NCI-H1694 treated with DMSO at 0.1 percent for 48 hours (cell line): ENCODE measurements at places on chromosomes 12 and 14.

GRCh38 chr12:117680312-117680711, 288.5 kb downstream of the KSR2 start:
- no peak for DNase-seq

DNA sequence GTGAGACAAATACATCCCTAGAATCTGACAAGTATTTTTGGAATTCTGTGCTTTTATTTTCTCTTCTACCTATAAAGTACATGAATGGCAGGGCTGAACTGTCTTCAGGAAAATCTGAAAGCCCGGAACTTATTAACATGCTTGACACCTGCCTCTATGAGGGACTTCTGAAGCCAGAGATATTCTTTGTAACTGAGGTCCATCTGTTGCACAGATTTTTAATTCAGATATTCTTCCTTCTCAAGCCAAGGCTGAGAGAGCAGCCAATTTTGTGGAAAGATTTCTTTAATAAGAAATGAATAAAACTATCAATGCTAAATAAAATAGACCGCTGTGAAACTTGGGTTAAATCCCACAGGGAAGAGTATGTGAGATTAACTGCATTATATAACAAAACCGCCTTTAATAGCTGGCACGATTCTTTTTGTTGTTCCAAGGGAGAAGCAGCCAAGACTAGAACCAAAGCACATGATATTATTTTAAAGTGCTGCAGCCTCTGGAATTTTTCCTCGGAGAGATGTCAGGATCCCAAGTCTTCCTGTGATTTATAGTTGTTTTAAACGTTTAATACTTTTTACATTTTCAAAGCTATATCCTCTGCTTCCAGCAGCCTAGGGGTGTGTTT, 148.9 kb downstream of the CRADD start:
- DNase-seq, result no peak

DNA sequence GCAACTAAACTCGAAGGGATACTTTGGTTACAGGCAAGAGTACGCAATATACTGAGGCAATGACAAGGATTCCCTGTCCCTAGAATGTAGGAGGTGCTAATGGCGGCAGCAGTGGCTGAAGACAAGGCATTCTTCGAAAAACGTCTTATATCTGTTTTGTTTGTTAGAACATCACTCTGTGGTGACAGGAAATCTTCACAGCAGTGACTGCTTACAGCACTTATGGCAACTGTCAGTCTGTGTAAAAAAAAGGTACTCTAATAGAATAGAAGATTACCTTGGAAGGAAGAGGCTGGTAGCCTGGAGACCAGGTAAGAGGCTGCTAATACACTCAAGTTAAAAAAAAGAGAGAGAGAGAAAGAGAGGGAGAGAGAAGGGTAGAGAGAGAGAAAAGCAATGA, 131.7 kb downstream of the ST8SIA1 start:
- DNase-seq, result no peak

- DNase-seq, result peak; percentile 10
These were observed 1014.8 kb upstream of the FBXO33 start for GRCh38 chr14:40447017-40447416.

GRCh38 chr14:21263284-21264024, 5.8 kb downstream of the HNRNPC start:
- DNase-seq, result no peak

DNA sequence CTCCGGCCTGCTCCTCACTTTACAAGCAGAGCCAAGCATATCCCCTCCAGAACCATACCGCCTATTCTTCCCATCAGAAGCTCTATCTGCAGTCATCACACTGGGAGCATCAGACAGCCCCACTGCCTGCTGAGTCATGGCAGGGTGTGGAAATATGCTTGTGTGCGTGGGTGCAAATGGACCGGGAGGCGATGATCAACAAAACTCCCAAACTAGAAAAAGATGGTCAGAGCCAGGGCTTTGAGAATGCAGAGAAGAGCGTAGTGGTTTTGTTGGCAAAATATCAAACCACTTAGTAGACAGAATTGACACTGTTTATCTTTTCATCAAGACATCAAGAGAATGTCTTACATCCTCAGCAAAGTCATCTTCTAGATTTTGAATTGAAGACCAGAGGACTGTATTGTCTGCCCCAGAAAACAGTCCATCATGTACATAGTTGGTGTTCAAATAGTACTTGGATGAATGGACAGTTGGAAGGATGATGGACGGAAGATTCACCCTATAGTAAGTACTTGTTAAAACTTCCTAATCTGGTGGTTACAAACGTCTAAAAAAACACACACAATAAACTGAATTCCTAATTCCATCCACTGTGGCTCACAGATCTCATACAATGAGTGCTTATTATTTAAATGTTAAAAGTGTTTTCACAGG, 54.9 kb downstream of the VWF start:
- DNase-seq, result no peak

DNA sequence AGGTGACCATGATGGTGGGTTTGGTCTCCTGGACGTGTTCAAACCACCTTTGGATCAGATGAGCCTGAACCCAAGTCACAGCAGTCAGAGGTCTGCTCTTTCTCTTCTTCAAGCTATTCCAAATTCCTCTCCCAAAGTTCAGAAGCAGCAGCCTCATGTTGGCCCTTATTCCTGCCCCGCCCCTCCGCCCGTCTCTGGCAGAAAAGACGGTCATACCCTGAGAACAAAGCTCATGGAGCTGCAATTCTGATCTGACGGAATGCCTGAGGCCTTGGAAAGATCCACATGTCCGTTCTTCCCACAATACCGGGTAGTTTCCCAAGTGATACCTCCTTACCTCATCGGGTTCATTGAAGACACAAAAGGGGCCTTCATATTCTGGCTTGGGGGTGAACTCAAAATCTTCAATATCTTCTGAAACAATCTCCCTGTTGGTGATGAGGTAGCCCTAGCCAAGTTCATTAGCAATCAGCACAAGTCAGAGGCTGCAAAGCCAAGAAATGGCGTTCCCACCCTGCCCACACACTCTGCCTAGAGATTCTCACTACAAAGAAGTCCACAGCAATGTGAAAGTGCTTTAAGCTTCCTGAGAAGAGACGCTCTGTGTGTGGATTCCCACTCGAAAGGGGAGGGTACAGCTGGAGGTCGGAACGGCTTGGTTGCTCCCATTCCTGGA, 11.2 kb downstream of the POLE start:
- no peak for DNase-seq

- peak; percentile 22 for DNase-seq
These were observed 62.2 kb downstream of the PAPOLA start for GRCh38 chr14:96564389-96564788.

DNA sequence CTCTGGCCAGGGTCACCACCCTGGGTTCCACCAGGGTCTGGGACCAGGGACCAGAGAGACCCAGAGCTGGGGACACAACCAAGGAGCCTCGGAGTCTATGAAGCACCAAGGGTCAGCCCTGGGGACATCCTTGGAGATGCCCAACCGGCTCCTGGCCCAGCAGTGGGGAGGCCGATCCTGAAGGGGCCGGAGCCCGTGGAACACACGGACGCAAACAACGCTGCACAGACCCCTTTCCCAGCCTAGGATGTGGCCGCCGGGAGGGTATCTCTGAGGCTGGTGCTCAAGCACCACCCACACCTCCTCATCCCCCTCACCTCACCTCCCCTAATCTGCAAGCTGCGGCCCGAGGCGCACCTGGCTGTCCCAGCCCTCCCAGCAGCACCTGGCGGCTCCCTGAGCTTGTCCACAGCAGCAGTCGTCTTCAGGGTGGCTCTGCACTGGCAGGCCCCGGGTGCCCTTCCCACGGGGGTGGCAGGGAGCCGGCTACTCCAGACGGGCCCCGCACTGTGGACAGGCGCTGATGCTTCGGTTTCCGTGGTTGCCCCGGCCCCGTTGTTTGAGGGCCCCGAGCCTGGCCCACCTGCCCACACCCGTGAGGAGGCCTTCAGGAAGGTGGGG, 146.8 kb upstream of the C14orf180 start:
- no peak for DNase-seq

- peak; percentile 76 for DNase-seq
These were observed 85.0 kb downstream of the SYNE3 start for GRCh38 chr14:95431199-95432143.

- no peak for DNase-seq
These were observed 314.6 kb downstream of the BCL11B start for GRCh38 chr14:98957211-98958047.

DNA sequence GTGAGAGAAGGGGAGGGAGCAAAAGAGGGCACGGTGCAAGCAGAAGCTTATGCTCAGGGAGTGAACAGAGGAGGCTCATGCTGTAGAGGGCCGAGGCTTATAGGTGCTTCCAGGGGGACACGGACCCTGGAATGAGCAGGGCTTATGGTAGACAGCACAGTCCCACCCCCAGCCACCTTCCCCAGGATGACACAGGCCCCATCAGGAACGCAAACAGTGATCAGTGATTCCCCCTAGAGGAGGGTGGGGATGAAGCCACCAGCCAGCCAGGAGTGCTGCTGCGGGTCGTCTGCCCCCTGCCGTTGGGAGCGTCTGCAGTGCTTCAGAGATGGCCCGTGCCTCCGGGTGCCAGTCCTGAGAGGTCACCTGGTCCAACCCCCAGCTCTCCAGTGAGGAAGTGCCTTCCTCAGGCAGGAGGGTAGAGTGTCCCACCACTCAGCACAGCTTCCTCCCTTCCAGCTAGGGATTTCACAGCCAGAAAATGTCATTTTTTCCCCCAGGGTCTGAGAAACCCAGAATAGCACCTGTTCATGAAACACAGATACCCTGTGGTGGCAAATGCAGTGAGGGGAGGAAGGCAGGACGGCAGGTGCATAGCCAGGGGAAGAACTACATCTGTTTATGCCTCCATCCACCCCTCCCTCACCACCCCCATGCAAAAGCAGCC, 60.7 kb downstream of the SLC6A12 start:
- DNase-seq, result peak; percentile 88

GRCh38 chr12:128820723-128821432, 2.9 kb downstream of the SLC15A4 start:
- DNase-seq, result no peak

DNA sequence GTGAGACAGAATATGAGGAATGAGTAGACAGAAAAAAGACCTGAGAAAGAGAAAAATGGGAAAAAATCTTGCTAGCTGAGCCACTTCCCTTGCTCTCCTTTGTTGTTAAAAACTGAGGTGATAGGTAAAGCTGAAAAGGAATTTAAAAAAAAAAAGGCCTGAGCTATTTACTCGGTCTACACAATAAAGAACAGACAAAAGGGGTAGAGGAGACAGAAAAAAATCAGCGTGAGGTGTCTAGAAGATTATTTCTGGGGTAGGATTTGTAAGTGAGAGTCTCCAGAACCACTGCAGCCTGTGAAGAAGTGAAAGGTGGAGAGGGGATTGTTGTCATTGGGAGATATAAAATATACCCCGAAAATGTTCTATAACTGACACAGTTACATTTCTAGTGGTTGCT, 98.8 kb downstream of the EXOC5 start:
- DNase-seq, result no peak

GRCh38 chr14:31362746-31363145, 57.6 kb downstream of the HEATR5A start:
- no peak for DNase-seq

DNA sequence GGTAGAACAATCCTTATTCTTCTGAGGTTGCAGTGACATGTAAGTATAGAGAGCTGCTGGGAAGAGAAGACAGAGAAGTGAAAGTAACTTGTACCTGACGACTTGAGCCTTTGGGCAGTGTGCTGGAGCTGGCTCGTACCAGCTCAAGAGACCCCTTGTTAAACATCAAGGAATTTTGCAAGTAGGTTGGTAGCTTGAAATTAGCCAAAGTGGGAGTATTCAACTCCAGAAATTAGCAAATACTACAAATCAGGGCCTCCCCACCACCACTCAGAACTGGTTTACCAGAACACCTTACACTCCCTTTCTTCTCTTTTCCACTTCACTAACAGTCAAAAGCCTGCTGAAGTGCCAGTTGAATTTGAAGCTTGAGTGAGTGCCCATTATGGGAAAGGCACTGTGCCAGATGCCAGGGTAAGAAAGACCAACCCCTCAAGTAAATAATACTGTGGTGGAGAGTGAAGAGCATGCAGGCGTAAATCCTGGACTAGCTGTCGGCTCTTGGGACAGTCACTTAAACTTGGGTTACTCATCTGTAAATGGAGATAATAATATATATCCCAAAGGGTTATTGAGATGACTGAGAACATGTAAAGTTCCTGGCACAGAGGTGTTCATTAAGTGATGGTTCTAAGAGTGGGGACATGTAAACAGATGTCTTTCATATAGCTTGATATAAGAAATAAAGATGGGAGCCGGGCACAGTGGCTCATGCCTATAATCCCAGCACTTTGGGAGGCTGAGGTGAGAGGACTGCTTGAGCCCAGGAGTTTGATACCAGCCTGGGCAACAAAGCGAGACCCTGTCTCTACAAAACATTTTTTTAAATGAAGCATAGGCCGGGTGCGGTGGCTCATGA, 27.0 kb upstream of the EID3 start:
- DNase-seq, result peak; percentile 38

DNA sequence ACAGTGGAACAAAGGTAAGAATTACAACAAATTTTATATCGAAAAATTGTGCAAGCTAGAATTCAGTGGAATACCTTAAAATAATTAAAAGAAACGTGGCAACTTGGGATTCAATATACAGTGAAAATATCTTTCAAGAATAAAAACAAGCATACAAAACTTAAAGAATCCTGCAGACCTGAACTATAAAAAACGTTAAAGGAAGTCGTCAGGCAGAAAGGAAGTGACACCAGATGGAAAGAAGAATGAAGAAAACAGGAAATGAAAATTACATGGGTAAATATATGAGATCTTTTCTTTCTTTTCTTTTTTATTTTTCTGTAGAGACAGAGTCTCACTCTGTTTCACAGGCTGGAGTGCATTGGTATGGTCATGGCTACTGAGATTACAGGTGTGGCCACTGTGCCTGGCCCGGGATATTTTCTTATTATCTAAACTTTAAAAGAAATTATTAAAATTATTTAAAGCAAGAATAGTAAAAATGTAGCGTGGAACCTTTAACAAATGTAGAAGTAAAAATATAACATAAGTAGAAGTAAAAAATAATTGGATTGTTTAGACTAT, 4.7 kb downstream of the MGP start:
- no peak for DNase-seq

GRCh38 chr14:69483765-69484443, 624 bp upstream of the PLEKHD1 start:
- DNase-seq, result no peak

DNA sequence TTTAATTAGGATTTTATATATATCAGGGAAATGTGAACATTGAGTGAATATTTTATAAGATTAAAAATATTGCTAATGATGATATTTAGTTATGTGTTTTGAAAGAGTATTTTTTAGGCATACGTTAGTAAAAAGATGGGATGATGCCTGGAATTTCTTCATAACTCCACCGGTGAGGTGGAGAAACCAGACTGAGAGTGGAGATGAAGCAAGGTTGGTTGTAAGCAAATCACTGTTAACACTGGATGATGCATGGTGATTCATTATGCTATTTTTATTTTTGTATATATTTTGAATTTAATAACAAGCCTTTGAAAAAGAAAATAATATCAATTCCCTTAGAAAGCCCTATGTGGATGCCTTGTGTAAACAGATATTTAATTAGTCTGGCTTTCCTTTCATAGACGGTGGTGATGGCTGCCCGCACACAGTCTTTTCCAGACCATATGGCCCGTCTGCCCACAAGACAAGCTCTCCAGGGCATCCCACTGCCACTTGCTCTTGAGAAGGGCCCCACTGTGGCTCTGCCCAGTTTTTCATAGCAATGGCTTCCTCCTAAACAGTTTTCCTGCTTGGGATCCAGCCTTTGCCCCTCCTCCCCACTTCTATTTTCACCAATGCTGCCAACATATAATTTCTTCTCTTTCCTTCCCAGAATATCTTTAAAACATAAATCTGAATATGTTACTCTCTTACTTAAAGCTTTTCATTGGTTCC, 95.4 kb downstream of the HELB start:
- peak; percentile 36 for DNase-seq

GRCh38 chr12:508795-509194, 49.1 kb downstream of the B4GALNT3 start:
- DNase-seq, result no peak

- peak; percentile 74 for DNase-seq
These were observed 111.9 kb upstream of the CCDC175 start for GRCh38 chr14:59688224-59689170.
